ENCODE measurements at places on chromosomes 3 and 15.

DNA sequence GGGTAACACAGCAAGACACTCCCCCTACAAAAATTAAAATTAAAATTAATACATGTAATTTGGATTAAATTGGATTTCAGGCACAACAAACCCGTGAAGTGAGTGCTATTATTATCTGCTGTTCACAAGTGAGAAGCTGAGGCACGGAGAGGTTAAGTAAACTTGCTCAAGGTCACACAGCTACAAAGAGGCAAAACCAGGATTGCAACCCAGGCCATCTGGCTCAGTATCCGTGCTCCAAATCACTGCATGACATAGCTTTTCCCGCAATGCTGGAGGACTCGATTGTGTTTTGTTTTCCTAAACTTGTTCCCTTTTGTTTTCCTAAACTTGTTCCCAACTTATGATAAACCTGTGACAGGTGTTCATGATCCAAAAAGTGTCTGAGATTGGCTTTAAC, 19.9 kb upstream of the C15orf39 start:
- DNase-seq: no peak

- no peak for DNase-seq
Measured at GRCh38 chr3:74423867-74424266, 190.6 kb downstream of the CNTN3 start.

- no peak for DNase-seq
Measured at GRCh38 chr3:146750196-146750595, 145.1 kb upstream of the PLSCR5 start.

DNA sequence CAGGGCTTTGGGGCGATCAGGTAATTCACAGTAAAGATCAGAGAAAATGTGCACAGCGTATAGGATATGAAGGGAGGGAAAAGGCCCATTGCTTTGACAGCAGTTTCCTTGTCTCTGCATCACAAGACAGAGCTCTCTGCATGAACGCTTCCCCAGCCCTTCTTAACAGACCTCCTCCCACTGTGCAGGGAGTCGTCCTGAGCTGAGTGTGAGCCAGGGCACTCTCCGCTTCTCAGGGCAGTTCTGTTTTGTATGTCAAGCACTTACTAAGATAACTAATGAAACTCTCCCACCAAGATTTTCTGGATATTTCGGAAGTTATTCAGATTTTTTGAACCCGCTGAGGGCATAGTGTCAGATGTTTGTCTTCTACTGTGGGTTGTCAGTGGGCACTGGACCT, 105.8 kb upstream of the C15orf61 start:
- no peak for DNase-seq

GRCh38 chr3:132222868-132223538, 94.2 kb upstream of the ACP3 start:
- no peak for DNase-seq

Measured in T-helper 22 cell (primary cell).